ENCODE measurements at places on chromosomes 11 and 22. TPM values are rescaled to one million over a fixed set of nuclear protein-coding genes. Genes with fewer than 3 reads are reported as not detected.

GRCh38 chr11:19605520-19606371, 106.9 kb upstream of the NAV2 start:
- peak; percentile 14 for DNase-seq

DNA sequence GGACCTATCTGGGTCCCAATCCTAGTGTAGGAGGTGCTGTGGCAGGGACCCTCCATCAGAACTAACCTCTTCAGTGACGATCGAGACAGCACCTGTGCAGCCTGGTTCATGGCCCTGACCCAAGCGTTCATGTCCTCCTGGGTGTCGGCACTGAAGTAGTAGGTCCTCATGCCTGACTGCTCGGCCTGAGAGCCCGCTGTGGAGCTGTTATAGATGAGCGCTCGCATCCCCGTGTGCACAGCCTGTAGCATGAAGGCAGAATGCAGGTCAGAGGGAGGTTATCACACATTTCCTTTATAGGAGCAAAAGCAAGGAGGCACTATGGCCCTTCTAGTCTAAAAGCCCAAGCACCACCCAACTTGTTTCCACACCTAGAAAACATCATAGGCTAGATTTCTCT, 103.0 kb downstream of the C11orf58 start:
- no peak for DNase-seq

DNA sequence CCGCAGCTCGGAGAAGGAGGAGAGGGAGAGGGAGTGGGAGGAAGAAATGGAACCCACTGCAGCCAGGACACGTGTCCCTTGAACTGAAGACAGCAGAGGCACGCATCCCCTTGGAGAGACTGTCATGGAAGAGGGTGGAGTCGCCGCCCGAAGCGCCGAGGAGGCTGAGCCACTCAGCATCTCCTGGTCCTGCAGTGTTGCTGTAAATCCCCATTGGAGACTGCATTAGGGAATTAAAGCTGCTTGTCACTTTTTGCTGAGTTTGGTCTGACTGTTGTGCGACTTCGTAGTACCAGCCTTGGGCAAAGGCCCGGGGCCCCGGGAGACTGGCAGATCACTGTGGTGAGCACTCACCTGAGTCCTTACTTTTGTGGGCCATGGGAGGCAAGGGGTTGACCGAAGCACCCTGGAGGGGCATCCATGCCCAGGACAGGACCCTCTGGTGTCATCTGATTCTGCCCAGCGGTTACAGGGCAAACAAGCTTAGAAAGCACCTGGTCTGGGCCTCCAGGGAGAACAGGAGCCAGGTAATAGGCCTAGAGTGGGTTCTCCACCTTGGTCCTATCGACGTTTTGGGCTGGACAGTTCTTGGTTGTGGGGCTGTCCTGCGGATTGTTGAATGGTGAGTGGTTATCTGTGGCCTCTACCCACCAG, 797 bp downstream of the VPREB1 start:
- DNase-seq: no peak

DNA sequence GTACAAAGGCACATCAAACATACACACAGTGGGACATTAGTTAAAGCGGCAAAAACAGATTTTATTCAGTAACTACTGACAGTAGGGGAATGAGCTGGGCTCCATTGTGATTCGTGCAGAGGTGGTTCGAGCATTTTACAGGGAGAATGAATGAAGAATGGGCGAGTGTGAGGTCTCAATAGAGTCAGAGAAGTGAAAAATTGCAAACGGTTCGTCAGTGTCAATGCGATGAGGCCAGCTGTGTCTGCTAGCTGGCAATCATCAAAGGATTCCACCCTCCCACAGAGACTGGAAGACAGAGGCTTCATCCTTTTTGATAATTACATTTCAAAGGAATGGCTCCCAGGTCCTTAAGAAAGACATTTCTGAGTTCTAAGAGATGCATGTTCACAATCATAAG, 17.4 kb downstream of the OR4D9 start:
- no peak for DNase-seq

GRCh38 chr11:3184732-3185347, 19.7 kb upstream of the OSBPL5 start:
- no peak for DNase-seq

GRCh38 chr22:18146389-18146753, 3.6 kb upstream of the USP18 start:
- no peak for DNase-seq

DNA sequence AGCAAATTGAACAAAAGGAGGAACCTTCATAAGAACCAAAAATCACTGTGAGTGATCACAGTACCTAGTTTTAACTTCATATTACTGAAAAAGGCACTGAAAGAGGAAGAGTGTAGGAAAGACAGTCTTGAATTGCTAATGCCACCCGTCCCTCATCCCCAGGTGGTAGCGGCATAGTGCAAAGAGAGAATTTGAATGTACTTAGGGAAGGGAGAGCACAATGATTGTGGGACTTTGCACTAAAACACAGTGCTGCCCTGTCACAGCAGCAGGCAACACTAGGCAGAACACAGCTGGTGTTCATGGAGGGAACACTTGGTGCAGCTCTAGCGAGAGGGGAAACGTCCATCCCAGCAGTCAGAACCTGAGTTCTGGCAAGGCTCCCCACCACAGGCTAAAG, 716.3 kb upstream of the ANO5 start:
- DNase-seq: no peak

DNA sequence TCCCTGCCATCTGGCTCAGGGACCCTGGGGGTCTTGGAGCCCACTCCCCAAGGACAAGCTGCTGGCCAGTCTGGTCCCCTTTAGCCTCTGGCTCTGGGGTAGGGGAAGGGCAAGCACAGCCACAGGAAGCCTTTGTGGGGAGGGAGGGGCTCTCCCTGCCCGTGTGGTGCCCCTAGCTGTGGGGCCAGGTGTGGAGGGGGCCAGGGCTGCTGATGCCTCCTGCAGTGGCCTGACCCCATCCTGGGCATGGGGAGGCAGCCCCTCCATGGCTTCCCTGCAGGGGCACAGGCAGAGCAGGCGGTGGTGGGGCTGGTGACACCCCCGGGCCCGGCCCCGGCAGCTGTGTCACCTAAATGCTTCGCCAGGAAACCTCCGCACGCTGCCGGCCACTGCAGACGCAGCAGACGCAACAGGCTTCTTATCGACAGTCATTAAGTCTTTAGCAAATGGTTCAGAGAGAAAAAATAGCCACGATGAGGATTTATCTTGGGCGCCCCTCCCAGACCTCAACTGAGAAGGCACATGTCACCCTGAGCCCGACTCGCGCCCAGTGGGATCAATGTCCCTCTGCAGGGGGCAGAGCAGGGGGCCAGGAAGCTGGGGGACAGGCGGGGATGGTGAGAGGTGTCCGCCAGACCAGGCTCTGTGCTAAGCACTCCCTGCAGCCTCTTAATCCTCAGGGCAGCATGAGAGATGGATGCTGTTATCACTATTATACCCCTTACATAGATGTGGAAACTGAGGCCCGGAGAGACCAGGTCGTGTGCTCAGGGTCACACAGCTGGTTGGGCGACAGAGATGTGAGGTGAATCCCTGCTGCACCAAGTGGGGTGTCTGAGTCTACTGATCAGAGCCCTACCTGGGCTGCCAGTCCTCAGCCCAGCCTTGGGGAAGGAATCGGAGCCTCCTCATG, 33.9 kb downstream of the FLRT1 start:
- DNase-seq: no peak

- no peak for DNase-seq
These were observed 81.3 kb upstream of the PITPNB start for GRCh38 chr22:28000361-28000760.

DNA sequence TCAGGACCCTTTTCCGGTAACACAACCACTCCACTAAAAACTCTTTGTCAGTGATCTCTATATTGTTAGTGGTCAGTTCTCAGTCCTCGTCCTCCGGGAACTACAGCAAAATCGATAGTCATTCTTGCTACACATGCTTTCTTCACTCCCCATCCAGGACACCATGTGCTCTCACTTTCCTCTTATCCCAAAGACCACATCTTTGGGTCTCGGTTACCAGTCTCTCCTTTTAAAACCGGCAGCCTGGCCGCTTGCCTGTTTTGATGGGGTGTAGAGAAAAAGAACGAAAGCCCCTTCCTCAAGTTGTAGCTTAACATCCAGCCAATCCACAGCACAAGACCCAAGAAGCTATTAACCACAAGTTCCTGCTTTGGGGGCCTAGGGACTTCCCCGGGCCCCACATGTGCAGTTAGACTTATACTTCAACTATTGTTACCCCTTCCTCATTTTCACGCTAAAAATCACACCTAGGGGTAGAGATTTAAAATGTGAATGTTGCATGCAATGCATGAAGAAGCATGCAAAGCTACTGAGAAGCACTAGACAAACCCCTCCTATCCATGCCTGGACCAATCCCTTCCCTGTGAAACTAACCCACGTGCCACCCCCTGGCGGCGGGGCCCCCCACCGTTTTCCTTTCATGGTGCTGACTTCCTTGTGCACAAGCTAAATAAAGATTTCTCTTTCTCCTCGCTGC, 1.5 kb upstream of the TOLLIP start:
- DNase-seq: no peak

GRCh38 chr11:123678246-123678645, 23.8 kb upstream of the SCN3B start:
- DNase-seq: no peak

- DNase-seq: no peak
These were observed 123.9 kb downstream of the CTTN start for GRCh38 chr11:70522309-70522592.

DNA sequence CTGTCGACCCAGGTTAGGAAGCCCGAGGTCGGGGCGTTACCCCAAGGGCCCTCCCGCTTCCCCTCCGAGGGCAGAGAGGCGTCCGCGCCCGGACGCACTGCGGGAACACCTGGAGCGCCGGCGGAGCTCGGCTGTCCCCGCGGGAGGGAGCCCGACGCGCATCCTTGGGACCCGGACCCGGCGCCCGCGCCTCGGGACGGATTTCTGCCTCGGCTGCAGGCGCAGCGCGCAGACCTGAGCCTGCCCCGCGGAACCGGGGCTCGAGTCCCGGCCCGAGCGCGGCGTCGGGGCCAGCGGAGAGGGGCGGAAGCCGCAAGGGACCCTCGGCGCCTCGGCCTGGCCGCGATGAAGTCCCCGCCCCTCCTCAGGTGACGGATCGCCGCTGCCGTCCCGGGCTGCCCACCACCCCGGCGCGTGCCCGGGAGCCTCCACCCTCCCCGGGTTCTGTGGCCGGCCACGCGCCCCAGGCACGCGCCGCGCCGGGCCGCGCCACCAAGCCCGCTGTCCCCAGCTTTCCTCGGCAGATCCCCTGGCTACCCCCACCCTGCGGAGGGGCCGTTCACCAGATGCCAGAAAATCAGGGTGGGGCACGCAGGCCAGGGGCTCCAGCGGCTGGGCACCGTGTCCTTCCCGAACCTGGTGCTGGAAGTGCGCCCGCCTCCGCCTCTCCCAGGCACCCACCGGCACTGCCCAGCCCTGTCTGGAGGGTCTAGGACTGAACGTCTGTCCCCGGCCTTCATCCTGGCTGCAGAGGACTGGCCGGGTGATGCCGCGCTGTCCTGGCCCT, 410 bp downstream of the GLB1L3 start:
- no peak for DNase-seq

DNA sequence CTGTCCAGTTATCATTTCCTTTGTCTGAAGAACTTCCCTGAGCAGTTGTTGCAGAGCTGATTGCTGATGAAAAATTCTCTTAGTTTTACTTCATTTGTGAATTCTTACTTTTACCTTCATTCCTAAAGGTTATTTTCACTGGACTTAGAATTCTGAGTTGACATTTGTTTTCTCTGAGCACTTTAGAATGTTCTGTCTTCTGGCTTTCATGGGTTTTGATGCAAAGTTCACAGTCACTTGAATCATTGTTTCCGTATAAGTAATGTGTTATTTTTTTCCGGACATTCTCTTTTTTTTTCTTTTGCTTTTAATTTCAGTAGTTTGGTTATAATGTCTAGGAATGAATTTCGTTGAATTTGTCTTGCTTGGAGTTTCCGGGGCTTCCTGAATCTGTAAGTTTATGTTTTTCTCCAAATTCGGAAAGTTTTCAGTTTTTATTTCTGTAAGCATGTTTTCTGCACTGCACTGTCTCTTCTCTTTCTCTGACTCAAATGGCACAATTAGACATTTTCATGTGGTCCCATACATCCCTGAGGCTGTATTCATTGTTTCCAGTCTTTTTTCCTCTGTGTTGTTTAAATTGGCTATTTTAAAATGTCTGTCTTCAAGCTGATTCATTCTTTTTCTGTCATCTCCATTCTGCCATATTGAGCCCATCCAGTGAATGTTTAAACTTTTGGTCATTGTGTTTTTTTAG, 68.5 kb upstream of the NARS2 start:
- no peak for DNase-seq

PRG3 gene
- polyA plus RNA-seq: 0.77 TPM

SLC25A18 gene
- 2.0 TPM for polyA plus RNA-seq

IFITM10 gene
- 0.34 TPM for polyA plus RNA-seq

MMP10 gene
- not detected for polyA plus RNA-seq

ANGPTL5 gene
- polyA plus RNA-seq: not detected

RFPL2 gene
- 0.28 TPM for polyA plus RNA-seq

Measured in renal pelvis (tissue), 12 donors.